Stimulated activated CD8-positive, alpha-beta memory T cell treated with anti-CD3 and anti-CD28 coated beads, Interleukin-4, amount 100 ng/mL, for 1 hour (primary cell): ENCODE measurements at places on chromosomes 12 and 14.

- DNase-seq = no peak
Observed at GRCh38 chr12:800401-800800, 48.0 kb downstream of the WNK1 start.

DNA sequence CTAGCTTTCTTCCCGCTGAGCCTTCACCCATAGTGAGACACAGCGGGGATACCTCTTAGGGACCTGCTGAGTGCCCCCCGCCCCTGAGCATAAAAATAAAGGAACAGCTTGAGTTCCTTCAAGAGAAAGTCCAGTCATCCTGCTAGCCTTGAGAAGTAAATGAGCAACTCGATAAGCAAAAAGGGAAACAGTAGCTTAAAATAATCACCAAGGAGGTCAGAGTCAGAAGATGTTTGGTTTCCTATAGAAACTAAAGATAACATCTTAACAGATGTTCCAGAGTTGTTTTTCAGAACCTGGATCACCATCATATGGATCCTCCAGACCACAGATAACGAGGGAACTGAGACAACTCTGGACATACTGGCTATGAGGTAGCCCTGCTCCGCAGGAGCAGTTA is 94.0 kb downstream of the BCAT1 start:
- DNase-seq = no peak

DNA sequence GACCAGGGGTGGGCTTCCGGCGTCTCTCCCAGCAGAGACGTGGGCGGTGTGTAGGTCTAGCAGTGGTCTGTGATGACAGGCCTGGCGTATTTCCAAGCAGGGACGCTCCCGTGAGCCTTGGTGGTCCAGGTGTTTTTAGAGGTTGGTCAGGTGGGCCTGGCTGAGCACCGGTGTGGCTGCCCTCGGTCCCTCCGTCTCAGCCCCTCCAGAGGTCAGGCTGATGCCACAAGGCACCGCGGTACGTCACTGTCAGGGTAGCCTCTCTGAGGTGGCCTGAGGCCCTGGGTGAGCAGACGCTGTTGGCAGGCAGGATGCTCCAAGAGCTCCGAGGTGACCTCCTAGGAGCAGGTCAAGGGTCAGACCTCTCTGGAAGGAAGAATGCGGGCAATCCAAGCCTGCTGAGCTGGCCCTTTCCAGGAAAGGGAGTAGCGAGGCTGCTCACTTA is 13.6 kb downstream of the MTA1 start:
- no peak for DNase-seq

DNA sequence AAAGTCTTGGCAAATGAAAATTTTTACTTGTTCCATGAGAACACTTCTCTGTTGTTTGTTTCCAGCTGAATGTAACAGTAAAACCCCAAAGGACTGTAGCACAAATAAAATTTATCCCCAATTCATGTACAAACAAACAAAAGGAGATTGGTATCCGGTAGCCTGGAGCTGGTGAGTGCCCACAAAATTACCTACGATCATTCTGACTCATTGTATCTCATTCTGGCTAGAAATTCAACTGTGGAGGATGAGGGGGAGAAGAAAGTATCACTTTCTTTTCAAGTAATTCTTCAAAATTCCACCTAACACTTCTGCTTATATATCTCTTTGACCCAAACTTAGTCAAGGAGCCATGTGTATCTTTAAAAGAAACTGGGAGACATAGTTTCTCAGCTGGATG is 268.5 kb downstream of the ALG10B start:
- DNase-seq = no peak

- no peak for DNase-seq
Observed at GRCh38 chr14:89000007-89000942, 175.8 kb downstream of the TTC8 start.

GRCh38 chr12:30794591-30795409 is 40.0 kb upstream of the CAPRIN2 start:
- DNase-seq = no peak

GRCh38 chr12:53463802-53464560 is 12.1 kb downstream of the PCBP2 start:
- DNase-seq = no peak

GRCh38 chr12:51860986-51861385 is 12.5 kb upstream of the FIGNL2 start:
- DNase-seq = no peak

DNA sequence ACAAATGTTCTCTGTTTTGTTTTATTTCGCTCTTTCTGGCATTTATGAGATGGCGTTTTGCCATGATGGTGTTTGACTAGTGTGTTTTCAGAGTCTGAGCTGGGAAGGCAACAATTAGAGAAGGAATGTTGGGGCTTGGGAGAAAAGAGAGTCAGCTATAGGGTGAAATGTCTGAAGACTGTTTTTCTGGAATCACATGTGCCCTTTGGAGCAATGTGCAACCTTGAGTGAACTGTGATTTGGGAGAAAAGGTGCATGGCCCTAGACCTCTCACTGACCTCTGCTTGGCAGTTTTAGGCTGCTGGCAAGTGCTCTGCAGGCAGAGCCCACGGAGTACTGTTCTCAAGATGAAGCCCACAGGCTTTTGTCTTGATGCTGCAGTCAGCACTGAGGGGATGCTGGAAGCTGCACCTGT is 379.9 kb upstream of the PDE3A start:
- no peak for DNase-seq

- DNase-seq = no peak
Observed at GRCh38 chr12:115811929-115812328, 465.6 kb downstream of the MED13L start.

DNA sequence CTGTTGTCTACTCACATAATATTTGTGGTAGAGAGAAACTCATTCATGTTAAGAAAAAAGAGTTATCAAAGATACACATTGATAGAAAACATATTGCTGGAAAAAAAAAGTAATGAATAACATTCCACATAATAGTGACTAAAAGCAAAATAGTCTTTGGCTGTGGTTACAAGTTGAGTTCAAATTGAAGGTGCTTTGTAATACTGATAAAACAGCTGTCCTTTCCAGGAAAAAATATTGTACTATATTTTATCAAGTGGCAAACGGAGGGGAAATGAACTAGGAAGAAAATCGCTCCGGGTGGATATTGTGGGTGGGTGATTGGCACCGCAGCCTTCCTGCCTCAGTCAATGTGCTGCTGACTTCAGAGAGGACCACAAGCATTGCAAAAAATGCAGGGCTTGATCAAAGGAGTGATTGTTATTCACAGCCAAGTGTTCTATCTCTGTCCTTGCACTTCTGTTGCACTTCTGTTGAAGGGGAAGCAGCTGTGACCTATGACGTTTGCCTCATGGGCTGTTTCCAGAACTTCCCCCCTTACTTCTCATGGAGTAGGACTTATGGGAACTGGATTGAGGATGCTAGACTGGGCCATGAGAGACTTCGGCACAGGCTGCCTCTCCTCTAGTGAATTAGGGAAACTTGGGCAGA is 114.4 kb downstream of the VRK1 start:
- DNase-seq = no peak

DNA sequence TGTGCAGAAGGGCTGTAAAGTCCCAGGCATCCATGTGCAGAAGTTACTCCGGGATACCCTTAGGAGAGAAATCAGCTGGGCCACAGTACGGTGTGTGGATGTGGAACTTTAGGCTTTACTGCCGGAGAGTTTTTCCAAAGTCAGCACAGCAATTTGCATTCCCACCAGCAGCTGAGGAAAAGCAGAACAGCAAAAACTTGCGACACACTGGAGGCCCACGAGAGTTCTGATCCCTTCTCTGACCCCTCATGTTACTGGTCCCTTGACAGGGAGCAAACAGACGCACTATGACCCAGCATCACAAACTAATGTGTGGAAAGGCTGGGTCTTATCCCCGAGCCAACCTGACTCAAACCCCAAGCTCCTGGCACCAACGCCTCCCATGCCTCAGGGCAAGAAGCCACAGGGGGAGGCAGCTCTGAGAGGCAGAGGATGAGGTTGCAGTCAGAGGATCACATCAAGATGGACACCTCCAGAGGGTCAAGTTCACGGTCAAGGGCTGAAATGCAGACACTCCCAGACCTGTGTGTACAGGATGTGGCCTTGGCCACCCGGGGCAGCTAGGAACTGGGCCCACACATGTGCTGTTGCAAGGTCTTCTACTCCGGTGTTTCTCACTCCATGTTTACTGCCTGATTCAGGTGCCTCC is 38.6 kb downstream of the CCDC88C start:
- no peak for DNase-seq

- no peak for DNase-seq
Observed at GRCh38 chr12:66025477-66025876, 105.1 kb downstream of the LLPH start.

DNA sequence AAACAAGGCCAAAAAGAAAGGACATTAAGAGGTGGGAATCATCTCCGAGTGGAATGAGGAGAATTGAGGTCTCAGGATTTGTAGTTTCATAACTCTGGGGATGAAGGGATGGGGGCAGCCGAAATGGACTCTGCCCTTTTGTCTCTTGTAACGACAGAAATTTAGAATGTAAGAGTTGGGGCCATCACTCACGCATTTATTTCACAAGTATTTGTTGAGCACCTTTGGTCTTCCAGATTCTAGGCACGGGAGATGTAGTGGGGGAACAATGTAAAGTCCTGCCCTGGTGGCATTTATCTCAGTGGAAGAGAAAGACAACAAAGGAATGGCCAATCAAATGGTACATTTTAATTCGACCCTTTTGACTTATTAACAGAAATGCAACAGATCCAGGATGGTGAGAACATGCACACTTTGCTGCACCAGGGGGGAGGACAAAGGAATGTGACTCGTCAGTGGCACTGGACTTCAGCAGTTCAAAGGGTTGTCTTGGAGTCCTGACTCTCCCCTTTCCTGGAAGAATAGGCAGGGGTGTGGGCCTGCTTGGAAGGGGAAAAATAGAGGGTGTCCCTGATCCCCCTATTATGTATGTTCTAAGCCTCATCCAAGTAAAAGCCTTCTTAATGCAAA is 102.0 kb downstream of the TMEM30B start:
- DNase-seq = no peak

- DNase-seq = no peak
Observed at GRCh38 chr14:95097385-95097784, 59.9 kb downstream of the DICER1 start.

- DNase-seq = no peak
Observed at GRCh38 chr12:128755566-128755965, 68.2 kb downstream of the SLC15A4 start.

DNA sequence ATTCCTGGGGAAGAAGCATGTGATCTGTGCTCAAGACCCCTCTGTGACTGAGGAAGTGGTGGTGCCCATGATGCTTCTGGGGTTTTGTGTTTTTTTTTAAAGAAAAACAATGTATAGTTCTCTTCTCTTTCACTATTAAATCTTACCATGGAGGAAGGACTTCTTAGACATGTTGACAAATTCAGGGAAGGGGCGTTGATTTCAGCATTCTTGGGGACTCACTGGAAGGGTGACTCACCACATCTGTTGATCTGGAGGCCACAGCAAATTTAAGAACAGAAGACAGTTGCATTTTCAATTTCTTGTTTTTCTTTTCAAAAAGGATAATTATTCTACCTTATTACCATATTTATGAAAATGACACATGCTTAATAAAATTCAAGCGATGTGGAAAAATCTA is 152.9 kb upstream of the RTL1 start:
- DNase-seq = no peak

GRCh38 chr12:65508276-65509035 is 230.0 kb downstream of the MSRB3 start:
- no peak for DNase-seq

DNA sequence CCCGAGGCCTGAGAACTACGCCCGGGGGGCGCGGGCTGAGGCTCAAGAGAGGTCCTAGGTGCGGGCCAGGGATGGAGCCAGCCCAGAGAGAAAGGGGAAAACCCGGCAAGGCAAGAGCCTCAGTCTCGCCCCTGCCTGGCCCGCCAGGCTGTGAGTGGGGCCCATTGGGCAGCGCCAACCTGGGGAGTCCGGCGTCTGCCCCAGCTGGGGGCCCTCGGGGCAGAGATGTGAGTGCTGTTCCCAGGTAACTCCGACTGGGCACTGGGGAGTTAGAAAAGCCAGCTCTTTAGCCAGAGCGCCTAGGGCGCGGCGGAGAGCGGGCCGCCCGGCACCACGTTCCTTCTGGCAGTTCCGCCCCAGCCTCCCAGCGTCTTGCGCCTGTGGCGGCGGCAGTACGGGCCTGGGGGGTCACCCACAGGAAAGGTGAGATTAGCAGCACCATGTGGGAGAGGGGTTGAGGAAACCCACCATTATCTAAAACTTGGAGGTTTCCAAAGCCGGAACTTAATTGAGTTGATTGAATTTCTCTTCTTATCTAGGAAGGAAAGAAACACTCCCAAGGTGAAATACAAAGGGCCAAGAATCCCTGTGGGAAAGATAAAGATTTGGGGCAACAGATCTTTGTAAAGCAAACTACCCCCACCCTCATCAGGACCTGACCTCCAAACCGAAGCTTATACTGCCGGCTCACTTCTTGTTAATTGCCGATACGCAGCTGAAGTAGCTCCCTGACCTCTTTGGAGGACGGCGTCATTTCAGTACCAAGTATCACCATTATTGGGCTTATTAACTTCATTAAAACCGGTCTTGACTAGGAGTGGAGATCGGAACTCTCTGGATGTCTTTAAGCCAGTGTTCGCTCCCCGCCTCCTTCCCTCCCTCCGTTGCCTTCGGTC is 11.6 kb downstream of the OTX2 start:
- DNase-seq = no peak

DNA sequence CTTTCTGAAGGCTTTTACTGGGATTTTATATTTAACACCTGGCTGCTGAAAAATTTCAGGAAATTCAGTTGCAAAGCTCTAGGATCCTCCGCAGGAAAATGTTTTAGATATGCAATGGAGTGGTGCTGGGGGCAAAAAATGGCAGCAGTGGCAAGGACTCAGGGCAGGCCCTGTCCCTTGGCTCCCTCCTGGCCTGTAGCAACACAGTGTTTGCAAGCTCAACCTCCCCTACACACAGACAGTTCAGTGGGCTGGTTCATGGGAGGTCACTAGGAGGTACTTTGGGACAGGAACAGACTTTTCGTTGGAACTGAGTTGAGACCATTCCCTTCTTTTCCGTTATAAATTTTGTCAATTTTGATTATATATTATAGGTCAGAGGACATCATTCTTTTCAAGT is 270.4 kb downstream of the ADAMTS20 start:
- no peak for DNase-seq

GRCh38 chr14:67464377-67464776 is 24.1 kb downstream of the TMEM229B start:
- DNase-seq = no peak

DNA sequence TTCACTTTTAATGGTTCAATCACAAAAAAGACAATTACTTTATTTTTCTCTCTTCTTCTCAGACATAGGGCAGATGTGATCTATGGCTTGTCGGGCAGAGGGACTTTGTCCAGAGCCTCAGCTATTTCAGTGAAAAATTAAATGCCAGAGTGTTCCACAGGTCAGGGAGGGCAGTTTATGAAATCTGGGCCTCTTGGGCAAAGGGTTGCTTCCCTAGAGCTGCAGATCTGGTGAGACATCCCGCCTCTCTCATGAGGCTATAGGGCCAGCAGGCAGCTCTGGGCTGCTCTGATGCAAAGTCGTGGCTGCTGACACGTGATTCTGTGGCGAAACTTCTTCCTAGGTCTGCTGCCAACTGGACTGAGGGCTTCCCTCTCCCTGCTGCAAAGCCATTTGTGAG is 6.0 kb downstream of the CLMN start:
- no peak for DNase-seq

GRCh38 chr12:65853489-65854157 is 29.3 kb downstream of the HMGA2 start:
- DNase-seq = no peak
